ENCODE measurements at places on chromosomes 1 and 21. TPM values are rescaled to one million over a fixed set of nuclear protein-coding genes. Genes with fewer than 3 reads are reported as not detected.

CFAP45 gene
- total RNA-seq: 1.0 TPM

EPHX1 gene
- total RNA-seq: 67.9 TPM

SLC45A1 gene
- 4.8 TPM for total RNA-seq

OR2L8 gene
- total RNA-seq: not detected

PRAMEF4 gene
- not detected for total RNA-seq

AMY2B gene
- total RNA-seq: 5.8 TPM

TAS1R1 gene
- not detected for total RNA-seq

A3GALT2 gene
- not detected for total RNA-seq

GJB3 gene
- not detected for total RNA-seq

PRELP gene
- 4.3 TPM for total RNA-seq

WNT3A gene
- total RNA-seq: not detected

Data from smooth muscle cell of trachea (primary cell).